ENCODE measurements at places on chromosomes 12 and 14.
A peak's percentile ranks its signal among the peaks of the same experiment; 100 is the strongest.

- peak; percentile 17 for DNase-seq
These were observed 6.7 kb upstream of the SLC10A1 start for GRCh38 chr14:69803753-69804152.

DNA sequence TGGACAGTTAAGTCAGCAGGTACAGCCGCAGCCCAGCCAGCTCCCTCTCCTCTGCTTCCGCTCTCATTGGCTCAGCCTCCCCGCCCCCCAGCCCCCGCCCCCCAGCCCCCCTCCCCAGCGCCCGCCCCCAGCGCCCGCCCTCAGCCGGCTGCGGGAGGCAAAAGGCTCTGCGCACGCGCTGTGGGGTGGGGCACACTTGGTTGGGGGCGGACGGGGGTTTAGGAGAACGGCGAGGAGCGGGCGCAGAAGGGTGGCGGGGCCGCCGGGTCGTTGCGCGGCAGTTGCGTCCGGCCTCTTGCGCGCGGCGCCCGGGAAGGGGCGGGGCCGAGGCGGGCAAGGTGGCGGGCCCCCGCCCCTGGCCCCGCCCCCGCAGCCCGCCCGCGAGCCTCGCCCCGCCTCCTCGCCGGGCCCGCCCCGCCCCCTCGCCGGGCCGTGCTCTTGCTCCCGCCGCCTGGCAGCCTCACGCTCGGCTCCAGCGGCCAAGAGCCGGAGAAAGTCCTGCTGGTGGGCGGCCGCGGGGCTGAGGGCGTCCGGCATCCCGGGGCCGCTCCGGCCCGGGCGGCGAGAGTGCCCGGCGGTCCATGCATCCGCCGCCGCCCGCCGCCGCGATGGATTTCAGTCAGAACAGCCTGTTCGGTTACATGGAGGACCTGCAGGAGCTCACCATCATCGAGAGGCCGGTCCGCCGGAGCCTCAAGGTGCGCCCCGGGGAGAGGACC, at the start of gene PPP4R4:
TSS of gene PPP4R4 (plus strand) at position 438 of the 719 bp plus-strand sequence. CDS start at position 582, 144 bp downstream.
- peak; percentile 32 for DNase-seq

DNA sequence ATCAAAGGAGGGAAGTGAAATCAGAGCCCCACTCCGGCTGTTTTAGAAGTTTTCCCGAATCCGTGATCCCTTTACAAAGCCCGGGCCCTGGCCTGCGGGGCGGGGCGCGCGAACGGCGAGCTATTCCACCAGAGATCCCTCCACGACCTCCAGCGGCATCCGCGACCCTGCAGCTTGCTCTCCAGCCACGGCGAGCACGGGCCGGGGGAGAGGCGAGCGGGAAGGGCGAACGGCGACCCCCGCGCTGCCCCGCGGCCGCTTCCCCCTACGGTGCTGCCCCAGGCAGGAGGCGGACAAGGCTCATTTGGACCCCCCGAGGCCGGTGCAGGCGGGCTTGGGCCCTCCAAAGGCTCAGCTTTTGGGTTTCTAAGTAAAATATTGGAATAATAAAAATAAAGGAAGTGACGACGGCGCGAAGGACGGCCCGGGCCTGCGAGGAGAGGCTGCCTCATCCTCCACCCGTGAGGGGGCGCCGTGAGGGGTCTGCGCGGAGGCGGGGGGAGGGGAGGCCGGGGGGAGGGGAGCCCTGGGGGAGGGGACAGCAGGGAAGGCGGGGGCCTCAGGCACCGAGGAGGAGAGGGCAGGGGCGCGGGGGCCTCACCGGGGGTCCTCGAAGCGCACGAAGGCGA, 613 bp downstream of the SRSF9 start:
- peak; percentile 36 for DNase-seq

- DNase-seq: peak; percentile 38
These were observed 23.3 kb downstream of the GABARAPL1 start for GRCh38 chr12:10235761-10236631.

GRCh38 chr12:132723015-132723763, 12.5 kb downstream of the PGAM5 start:
- DNase-seq: no peak

- DNase-seq: no peak
These were observed 1097.4 kb upstream of the TMEM132C start for GRCh38 chr12:127169321-127170181.
